ENCODE measurements at places on chromosomes 11 and 22.
A peak's percentile ranks its signal among the peaks of the same experiment; 100 is the strongest.

GRCh38 chr11:86416494-86416893 is 41.8 kb downstream of the CCDC81 start:
- no peak for DNase-seq

GRCh38 chr11:64861227-64861975 is 16.9 kb upstream of the CDC42BPG start:
- DNase-seq = no peak

- no peak for DNase-seq
These were observed 24.8 kb upstream of the SWAP70 start for GRCh38 chr11:9639099-9639498.

- DNase-seq = no peak
These were observed 105.8 kb upstream of the TRIM77 start for GRCh38 chr11:89604281-89604680.

DNA sequence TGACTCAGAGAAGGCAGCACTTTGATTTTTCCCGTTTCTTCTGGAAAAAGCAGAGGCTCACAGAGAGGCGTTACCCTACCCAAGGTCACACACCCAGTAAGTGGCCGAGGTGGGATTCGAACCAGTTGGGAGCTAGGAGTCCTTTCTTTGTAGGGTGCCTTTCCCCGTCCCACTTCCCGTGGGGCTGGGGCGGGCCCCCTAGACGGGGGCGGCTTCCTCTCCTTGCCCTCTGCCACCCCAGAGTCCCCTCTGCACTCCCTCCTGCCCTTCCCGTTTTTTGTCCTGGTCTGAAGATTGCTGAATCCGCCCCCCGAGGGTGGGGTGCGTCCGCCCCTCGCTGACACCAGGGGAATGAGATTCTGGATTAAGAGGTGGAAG is 747 bp downstream of the TPCN2 start:
- DNase-seq = no peak

- peak; percentile 2 for DNase-seq
These were observed 639 bp downstream of the CRY2 start for GRCh38 chr11:45847911-45848316.

DNA sequence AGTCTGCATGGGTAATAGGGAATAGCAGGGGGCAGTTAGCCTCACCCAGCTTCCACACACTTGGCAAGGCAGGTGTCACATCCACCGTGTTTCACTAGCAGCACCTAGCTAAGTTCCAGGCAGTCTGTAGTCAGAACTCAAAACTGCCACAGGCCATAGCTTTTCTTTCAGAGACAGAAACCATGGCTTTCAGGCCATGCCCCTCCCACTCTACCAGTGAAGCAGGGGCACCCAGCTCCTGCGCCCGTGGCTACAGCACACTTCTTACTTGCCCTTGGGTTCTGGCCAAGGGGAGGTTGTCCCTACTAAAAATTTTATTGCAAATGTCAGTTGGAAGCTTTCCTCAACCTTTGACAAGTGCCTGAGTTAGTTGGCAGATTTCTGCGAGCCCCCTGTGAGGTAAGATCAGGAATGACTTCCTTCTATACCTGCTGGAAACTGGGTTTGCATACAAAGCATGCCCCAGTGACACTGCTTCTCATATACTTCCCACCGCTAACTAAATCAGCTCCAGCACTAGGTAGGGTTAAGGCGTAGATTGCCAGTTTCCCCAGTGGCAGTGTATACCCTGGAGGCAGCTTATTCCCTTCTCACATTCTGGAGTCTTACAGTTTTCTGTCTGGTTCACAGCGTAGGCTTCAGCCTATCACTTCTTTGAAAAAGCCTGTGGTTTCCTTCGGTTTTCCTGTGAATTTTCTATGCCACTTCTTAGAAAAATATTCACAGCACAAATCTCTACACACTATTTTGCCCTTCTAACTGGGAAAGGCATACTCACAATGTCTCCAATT is 139.0 kb upstream of the LUZP2 start:
- DNase-seq = no peak

DNA sequence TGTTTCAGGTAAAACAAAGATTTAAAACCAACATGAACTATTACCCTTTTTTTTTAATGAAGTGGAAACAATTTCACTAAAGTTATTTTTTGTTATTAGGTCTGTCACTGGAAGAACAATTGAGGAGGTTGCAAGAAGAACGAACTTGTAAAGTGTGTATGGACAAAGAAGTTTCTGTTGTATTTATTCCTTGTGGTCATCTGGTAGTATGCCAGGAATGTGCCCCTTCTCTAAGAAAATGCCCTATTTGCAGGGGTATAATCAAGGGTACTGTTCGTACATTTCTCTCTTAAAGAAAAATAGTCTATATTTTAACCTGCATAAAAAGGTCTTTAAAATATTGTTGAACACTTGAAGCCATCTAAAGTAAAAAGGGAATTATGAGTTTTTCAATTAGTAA is 30.9 kb downstream of the BIRC2 start:
- no peak for DNase-seq

DNA sequence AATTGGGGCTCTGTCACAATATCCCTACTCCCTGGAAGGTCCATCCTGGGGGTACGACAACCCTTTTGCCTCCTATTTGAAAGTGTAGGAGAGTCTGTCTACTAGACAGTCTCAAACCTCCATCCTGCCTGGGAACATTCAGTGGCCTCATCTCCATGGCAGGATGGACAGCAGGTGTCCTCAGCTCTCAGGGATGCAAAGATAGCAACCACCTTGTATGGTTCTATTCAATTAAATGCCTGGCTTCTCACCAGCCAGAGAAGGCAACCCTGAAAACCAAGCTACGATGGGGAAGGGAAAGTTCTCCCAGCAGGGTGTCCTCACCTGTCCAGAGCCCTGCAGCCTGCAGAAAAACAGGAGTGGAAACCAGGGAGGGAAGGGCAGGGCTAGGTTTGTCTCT is 164.9 kb downstream of the MIAT start:
- no peak for DNase-seq

- DNase-seq = no peak
These were observed 2.6 kb downstream of the CASP12 start for GRCh38 chr11:104895634-104896033.

DNA sequence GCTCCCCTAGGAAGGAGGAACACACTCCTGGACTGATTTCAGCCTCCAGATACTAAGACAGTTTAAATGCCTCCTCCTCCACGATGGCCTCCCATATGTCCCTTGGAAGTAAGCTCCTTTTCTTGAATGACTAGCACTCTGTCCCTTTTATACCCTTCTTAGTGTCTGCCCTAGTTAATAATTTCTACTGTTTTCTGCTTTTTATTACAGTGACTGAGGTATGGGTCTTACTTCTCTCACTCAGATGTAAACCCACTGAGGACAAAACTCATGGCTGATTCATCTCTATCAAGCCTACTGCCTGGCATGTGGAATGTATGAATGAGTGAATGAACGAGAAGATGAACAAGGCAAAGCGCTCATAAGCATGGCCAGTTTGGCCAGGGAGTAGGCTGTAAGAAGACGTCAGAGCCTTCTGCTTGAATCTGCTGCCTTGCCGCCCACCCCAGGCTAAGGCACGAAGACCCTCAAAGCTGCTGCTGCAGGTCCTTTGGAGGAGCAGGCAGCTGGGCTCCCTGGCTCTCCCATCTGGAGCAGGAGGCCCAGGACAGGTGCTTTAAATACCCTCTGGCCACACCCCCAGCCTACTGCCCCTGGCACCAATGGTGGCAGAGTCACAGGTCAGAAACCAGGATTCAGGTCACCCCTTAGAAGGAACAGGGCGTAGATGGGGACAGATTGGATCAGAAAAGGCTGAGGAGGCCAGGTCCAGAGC is 8.2 kb upstream of the PGA3 start:
- DNase-seq = no peak

DNA sequence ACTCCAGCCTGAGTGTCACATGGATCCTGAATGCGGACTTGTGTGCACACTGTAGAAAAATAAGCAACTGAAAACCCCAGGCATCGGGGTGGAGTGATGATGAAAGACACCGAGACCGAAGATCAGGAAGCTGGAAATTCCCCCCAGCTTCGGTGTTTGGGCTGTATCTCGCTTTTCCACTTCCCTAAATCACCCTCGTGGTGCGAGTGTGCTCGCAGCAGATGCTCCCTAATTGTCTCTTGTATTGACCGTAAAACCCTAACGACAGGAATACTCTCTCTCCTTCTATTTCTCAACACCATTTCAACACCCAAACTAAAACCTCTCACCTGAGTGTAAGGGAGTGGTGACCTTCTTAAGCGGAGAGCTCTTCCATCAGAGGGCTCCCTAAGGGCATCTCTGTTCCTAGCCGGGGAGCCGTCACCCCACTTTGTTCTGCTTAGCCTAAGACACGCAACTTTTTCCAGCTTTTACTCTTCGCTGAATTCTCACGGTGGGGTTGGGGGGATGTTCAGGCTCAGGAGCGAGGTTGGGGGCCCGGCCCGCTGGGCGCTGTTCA is 635 bp upstream of the GRK3 start:
- no peak for DNase-seq

DNA sequence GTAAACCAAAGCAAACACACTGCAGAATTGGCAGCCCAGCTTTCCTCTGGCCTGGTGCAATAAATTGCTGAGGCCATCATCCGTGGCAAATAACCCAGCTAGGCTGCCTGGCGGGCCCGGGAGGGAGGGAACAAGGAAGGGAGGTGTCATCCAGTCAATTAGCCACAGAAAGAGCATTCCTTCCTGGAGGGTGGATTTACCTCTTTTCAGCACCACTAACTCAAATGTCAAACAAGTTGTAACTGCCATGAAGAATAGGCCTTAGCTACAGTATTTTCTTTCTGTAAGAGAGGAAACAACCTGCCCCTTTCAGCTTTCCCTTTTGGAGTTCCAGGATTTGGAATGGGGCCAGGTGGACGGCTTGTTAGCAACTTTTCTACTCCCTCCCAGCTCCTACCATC is 163.8 kb upstream of the BDNF start:
- no peak for DNase-seq

- no peak for DNase-seq
These were observed 2.5 kb downstream of the KCNJ11 start for GRCh38 chr11:17385926-17386325.

GRCh38 chr22:41531715-41532477 is 12.4 kb downstream of the POLR3H start:
- no peak for DNase-seq

DNA sequence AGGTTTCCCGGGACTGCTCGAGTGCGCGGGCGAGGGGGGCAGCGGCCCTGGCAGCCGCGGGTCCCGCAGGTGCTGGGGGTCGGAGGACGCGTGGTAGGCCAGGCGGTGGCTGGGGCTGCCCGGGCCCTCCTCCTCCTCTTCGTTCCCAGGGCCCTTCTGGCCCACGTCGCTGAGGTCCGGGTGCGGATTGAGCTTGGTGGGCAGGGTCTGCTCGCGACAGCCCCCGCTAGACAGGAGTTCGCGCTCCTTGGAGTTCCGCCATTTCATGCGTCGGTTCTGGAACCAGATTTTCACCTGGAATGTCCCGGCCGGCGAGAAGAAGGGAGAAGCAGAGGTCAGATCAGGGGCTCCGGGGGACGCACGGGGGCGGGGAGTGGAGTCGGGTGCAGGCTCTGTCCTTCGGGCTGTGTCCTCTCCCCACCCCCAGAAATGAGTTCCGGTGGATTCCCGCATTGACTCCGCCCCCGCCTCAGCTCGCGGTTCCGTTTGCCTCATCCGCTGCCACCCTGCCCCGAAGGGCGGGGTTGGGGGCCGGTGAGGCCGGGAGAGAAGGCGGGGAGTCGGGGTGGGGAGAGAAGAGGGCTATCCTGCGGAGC is 3.9 kb downstream of the DBX1 start:
- no peak for DNase-seq

- no peak for DNase-seq
These were observed 63.8 kb upstream of the VPREB1 start for GRCh38 chr22:22180738-22181285.

GRCh38 chr11:130475426-130476053 is 27.1 kb downstream of the ADAMTS15 start:
- DNase-seq = no peak

DNA sequence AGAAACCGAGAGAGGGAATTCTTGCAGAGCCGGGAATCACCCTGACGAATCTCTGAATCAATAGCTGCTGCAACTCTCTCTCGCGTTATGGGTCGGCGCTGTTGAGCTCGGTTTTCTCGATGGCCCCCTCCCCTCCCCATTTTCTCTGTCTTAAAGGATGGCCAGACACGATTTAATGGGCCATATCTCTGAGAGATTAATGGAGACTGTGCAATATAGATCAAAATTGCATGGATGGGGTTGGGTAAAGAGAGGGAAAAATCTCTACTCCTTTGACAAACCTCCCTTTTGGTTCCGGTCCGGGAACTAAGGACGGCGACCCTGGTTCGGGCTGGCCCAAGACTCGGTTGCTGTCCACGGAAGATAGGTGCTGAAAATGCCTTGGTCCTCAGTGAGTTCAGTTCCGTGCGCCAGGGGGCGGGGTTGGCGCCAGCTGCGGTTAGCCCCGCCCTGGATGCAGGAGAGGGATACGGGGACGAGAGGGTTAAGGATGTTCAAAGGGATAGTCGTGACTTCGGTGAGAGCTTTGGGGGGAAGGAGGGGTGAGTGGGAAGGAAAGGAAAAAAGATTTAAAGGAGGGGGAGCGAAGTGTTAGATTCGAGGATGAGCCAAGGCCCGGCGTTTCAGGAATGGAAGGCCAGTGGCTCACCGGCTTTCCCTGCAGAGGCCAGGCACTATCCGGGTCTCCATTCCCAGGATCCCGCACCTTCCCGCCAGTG is 103.6 kb upstream of the HSD17B12 start:
- DNase-seq = no peak

DNA sequence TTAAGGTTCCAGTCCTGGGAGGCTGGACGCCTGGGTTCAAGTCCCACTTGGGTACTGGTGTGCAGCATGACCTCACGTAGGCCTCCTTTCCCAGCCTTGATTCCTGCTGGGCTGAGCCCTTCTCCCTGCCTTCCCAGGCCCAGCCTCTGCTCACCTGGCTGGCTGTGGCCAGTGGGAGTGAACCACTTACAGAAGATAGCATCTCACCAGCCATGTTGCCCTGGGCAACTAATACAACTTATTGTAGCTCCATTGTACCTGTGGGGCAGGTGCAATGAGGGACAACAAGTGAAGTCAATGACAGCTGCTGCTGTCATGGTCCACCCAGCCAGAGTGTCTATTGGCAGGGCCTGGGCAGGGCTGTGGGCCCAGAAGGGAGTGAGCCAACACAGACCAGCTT is 48.4 kb upstream of the MPEG1 start:
- DNase-seq = no peak

DNA sequence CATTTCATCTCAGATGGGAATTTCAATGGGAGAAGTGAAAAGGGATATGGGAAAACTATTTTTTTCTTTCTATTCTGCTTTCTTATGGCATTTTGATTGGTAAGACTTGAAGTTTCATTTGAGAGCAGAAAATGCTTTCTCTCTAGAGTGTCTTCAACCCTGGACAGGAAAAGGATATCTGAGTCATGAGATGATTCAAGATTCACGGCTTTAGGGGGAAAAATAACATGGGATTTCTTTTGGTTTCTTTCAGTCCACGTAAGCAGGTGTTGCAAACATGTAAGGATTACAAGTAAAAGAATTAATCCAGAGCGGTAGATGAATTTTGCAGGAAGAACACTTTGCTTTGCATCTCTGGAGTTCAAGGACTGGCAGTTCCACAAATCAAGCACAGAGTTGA is 1001.0 kb upstream of the TENM4 start:
- DNase-seq = no peak
